ENCODE measurements at places on chromosomes 12 and 14. TPM values are rescaled to one million over a fixed set of nuclear protein-coding genes. Genes with fewer than 3 reads are reported as not detected.

Gene ZDHHC22
- total RNA-seq, result 0.13 TPM

Gene DPF3
- 1.1 TPM for total RNA-seq

Gene KCNMB4
- 3.3 TPM for total RNA-seq

DNA sequence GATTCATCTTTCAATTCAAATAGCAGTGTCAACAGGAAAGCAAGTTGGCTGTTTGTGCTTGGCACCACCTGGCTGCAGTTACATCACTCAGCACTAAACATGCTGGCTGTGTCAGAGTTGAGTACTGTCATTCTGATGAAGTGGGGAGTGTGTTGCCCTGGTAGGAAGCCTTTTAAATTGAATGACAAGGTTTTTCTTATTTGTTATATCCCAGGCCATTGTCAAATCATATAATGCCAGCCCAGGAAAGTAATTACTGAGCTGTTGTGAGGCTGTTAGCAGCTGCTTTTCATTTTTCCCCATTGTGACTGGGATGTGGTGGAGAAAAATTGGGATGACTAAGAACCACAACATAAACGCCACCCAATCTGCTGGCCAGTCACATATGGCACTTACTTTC lies 106.5 kb upstream of the PRKD1 start:
- no peaks in the 10 kb centered on the region for H3K4me1 ChIP-seq
- peaks cover 12% of the 10 kb centered on the region for H3K27me3 ChIP-seq
- H3K27ac ChIP-seq, result no peak overlapping the region

GRCh38 chr12:52181746-52182145 lies 10.1 kb downstream of the KRT80 start:
- H3K36me3 ChIP-seq, result peaks cover 2% of the 10 kb centered on the region
- no peak overlapping the region for H3K4me3 ChIP-seq

DNA sequence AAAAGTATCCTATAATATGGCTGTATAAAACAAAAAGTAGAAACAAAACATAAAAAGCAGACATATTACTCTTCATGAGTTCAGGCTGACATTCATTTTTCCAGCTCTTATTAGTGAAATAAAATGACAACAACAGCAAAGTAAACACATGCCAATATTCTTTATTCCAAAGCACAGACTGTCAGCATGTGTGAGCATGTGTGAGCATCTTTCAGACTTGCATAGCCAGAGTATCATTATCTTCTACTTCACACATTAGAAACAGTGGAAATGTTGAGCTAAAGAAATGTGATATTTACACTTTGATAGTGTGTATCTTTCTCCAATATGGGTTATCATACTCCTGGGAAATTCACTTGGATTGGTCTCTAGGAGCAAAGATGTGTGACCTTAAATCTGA lies 476.6 kb upstream of the TMEM132C start:
- no peak overlapping the region for H3K27ac ChIP-seq
- no peaks in the 10 kb centered on the region for H3K36me3 ChIP-seq
- H3K4me1 ChIP-seq, result peaks cover 16% of the 10 kb centered on the region
- DNase-seq, result no peak

- no peak overlapping the region for H3K27ac ChIP-seq
- no peak for DNase-seq
- H3K27me3 ChIP-seq, result no peaks in the 10 kb centered on the region
- H3K36me3 ChIP-seq, result no peaks in the 10 kb centered on the region
- H3K4me3 ChIP-seq, result no peak overlapping the region
Observed at GRCh38 chr12:42790761-42791151, 201.2 kb upstream of the PRICKLE1 start.

DNA sequence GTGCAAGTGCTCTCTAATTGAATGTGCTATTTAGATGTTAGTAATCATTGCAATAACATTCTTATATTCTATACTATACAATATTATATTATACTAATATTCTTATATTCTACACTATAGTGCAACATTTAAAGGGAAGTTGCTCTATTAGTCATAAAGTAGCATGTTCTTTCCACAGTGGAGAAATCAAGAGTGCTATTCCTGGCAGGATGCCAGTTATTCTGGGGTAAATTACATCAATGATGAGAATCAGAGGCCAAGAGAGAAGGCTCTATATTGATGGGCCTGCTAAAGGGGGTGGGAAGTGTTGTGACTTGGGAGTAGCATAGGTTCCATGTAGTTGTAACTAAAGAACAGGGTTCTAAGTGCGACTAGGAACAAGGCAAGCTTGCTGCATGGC lies 121.5 kb downstream of the SLC15A5 start:
- no peaks in the 10 kb centered on the region for H3K36me3 ChIP-seq
- H3K27me3 ChIP-seq, result no peaks in the 10 kb centered on the region
- H3K27ac ChIP-seq, result no peak overlapping the region
- no peaks in the 10 kb centered on the region for H3K4me1 ChIP-seq

Measured in chondrocyte (in vitro differentiated cells).